Right cardiac atrium (tissue), 5 donors: ENCODE measurements at places on chromosomes 16 and 17. TPM values are rescaled to one million over a fixed set of nuclear protein-coding genes. Genes with fewer than 3 reads are reported as not detected.
A peak's percentile ranks its signal among the peaks of the same experiment; 100 is the strongest.

Gene TMIGD1
- not detected for polyA plus RNA-seq

Gene SLC52A1
- not detected for polyA plus RNA-seq

Gene PPP1R27
- not detected for polyA plus RNA-seq

Gene MPV17L
- polyA plus RNA-seq: 7.3 TPM

Gene ATF7IP2
- 43.2 TPM for polyA plus RNA-seq

Gene TP53TG3B
- not detected for polyA plus RNA-seq

Gene SOX15
- polyA plus RNA-seq: 7.0 TPM

GRCh38 chr17:36030956-36031355, 13.2 kb upstream of the CCL23 start:
- no peak for DNase-seq

DNA sequence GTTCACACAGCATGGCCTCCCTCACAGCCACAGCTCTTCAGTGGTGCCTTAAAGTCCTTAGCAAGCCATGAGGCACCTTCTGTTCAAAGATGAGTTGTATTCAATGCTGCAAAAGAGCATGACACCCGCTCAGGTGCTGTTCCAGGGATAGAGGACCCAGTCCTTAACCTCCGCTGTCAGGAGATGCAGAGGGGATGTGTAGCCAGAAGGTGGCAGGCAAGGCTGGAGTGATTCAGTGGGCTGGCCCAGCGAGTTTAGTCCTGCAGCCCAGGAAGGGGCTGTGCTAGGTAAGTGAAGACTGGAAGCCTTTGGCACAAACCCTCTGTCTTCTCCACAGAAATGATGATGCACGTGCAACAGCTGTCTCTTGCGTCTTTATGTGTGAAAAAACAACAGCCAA, 25.0 kb upstream of the ADAM11 start:
- DNase-seq: no peak

- no peak for DNase-seq
Observed at GRCh38 chr17:9020096-9020823, 1.1 kb upstream of the NTN1 start.

- DNase-seq: peak; percentile 57
Observed at GRCh38 chr17:27473748-27474609, 17.7 kb downstream of the KSR1 start.

DNA sequence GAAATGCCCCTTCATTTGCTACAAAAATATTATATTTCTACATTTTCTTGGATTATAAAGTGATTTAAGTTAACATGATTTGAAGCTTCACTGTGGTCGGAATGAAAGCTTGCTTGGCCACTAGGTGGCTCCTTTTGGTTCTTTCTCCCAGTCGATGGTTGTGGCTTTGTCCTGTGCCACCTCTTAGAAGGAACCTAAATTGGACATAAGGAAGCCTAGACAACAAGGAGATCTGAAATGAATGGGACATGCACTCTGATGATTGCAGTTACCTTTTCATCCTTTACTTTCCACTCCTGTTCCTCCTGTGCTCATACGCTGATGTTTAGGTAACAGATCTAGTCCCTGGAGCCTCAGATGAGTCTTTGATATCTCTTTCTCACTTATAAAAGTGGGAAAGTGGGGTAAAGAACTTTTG, 39.2 kb downstream of the FTO start:
- DNase-seq: no peak

GRCh38 chr17:77867308-77867781, 91.2 kb upstream of the TNRC6C start:
- peak; percentile 34 for DNase-seq

GRCh38 chr16:62077998-62078397, 41.8 kb upstream of the CDH8 start:
- DNase-seq: no peak

DNA sequence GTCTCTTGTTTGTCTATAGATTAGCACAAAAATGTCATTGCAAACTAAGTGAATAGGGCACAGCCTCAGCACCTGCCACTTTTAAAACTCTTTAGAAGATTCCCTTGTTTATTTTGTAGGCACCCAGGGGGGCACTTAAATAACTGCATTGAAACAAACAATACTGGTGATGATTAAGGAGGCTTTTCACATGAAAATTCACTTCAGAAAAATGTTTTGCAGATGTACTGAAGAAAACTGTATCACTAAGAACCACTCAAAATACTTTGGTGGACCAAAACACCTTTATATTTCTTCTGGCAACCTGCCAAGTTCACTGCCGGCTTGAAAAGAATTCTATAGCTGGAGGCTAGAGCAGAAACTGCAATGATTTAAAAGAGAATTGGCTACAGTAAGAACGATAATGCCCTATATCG, 281.5 kb downstream of the TOX3 start:
- no peak for DNase-seq

GRCh38 chr16:84929421-84930297, 81.7 kb downstream of the ZDHHC7 start:
- peak; percentile 57 for DNase-seq

- DNase-seq: no peak
Observed at GRCh38 chr16:86718118-86718517, 139.8 kb downstream of the FOXL1 start.

GRCh38 chr16:78005881-78006280, 16.5 kb upstream of the CLEC3A start:
- no peak for DNase-seq

DNA sequence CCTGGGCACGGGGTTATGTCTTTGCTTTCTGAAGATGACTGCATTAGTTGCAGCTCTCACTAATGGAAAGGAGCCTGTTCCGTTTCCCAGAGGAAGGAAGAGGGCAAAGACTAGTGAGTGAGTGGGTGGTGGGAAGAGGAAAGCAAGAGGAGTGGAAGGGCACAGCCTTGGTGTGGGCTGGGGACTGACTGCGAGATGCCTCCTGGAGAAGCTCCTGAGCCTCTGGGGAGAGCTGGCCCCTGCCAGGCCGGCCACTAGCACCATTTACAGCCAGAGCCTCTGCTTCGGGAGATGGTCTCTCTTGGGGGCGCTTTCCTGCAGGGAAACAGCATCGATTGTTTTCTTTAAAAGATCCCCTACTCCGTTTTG, 825 bp upstream of the RHBDL3 start:
- DNase-seq: no peak
